ENCODE measurements at places on chromosomes 2 and 18.

GRCh38 chr2:66433945-66434678 lies 813 bp upstream of the MEIS1 start:
- peak; percentile 81 for DNase-seq

DNA sequence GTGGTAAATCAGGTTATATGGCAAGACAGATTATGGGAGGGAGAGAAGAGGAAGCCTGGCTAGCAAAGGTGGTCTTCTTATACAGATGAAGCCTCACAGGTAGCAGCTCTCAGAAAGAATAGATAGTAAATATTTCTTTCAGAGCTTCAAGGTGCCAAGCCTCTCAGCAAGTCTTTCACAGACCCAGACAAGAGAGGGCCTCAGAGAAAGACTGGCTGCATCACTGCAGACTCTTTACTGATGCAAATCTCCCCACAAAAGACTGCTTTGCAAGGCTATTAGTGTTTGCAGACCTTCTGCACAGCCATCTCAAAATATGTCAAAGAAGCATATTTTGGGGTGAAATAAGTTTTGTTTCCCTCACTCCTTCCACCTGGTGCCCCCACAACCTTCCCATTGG lies 372.4 kb upstream of the RND3 start:
- DNase-seq = no peak

DNA sequence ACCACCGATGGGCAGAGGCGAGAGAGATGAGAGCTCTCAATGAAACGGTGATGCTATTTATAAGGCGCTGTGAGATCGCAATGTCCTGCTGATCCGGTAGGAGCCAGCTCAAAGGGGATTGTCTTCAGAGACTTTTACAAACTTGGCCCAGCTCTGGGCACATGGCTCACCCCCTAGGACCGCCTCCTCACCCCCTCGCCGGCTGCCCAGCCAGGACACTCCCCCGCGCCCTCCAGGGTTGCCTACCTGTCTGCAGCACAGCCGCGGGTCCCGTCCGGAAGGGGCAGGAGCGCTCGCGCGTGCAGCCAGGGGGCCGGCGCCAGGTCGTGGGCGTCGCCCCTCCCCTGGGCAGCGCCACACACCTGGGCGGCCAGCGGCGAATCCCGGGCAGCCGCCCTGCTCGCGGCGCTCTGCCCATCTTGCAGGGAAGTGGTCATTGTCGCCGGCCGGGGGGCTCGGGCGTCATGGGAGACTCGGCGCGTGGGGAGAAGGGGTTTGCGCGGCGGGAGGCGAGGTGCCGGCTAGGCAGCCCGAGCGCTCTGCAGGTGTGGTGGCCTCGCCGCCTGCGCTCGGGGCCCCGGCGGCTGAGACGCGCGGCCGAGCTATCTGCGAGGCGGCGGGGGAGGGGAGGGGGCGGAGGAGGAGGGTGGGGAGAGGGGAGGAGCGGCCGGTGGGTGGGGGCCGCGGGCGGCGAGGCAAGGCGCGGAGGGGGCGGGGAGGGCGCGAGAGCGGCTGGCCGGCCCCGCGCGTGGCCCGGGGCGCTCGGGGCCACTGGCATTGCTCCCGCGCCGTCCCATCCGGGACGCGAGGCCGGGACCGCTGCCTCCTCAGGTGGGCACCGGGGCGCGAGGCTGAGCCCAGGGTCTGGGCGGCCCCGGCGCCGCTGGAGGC lies at the start of gene GRB14:
Gene GRB14, minus strand, starts transcription at position 610 of the 891 bp plus-strand sequence. Its CDS starts 173 bp downstream, at position 437.
- no peak for DNase-seq

DNA sequence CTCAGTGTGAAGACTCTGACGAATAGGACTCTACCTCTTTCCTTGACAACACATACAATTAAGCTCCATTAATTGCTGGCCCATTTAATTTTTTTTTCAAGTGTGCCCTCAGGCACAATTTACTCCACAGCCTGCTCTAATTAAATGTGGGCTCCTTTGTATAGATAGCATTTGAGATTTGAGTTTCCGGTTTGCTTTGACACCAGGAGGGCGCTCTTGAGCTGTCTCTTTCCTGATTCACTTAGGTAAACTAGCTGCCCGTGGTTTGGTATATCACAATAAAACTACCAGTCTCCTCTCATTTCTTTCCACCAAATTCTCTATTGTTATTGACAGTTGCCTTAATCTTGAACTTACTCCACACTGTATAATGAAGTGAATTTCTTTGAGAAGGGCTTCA lies 666.0 kb downstream of the DSC3 start:
- no peak for DNase-seq

DNA sequence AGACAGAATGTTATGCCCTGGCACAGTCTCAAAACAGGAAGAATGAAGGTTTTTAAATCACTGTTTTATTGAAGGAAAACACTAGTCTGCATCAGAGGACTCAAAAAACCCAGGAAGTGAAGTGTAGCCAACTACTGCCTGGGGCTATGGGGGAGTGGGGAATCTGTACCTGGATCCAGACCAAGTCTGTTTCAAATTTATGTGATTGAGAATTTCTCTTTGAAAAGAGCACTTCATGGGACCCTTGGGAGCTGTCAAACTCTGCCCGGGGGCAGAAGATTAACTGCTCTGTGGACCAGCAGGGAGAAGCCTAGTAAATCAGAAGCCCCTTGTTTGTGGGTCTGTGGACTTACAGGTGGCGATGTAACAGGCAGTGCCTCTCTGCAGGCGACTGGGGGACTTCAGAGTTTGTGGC lies 45.3 kb upstream of the TANC1 start:
- DNase-seq = no peak

- DNase-seq = no peak
Measured at GRCh38 chr2:195482010-195482409, 175.0 kb upstream of the SLC39A10 start.

DNA sequence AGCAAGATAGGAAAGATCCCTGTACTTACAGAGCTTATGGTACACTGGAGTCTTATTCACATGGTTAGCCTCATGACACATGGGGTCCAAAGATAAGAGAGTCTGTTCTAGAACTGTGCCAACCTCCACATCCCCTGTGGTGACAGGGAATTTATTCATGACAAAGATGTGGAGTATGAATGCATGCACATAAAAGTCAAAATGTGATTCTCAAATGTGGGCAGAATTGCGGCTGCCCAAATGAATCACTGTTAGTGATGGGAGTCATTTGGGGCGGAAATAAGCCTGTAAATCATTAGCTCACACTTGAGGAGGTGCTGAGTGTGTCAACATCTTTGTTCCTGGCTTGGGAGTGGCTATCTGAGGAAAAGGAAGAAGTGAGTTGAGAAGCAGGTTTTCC lies 560.6 kb downstream of the SLC4A3 start:
- DNase-seq = no peak

DNA sequence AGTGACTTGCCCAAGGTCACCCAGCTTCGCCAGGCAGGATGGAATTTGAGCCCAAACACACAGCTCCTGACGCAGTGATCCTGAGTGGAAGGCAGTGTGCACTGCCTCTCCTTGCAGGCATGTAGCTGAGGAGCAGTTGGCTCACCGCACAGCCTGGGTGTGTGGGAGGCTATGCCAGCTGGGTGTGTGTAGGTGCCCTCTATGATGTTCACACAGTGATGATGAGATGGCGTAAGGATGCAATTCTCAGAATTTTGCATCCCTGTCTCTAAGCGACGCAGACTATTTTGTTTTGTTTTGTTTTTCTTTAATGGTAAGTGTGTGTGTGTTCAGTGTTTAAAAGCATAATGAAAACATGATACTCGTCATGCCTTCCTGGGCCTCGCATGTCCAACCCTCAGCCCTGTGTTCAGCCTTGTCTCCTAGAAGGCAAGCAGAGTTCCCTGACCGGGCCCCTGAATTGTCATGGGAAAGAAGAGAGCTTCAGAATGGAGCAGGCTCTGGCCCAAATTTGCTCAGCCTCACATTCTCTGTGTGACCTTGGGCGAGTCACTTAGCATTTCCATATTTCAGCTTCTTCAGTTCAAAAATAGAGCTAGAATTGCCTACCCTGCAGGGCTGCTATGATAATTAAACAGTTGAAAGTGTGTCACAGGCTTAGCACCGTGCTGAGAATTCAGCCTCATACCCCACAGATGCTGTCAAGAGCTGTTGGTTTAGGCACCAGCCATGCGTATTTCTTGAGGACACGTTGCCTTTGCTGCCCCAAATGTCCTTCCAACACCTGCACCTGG lies 603.6 kb upstream of the RAB6C start:
- DNase-seq = no peak

DNA sequence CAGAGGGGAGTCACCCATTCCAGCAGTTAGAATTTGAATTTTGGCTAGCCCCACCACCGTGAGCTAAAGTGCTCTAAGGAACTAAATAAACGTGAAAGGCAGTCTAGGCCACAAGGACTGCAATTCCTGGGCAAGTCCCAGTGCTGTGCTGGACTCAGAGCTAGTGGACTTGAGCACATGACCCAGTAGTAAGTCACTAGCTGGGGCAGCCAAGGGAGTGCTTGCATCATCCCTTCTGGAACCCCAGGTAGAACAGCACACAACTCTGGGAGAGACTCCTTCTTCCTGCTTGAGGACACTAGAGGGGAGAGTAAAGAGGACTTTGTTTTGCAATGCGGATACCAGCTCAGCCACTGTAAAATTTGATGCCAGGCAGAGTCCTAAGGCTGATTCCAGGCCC lies 672.2 kb downstream of the CPS1 start:
- DNase-seq = no peak

DNA sequence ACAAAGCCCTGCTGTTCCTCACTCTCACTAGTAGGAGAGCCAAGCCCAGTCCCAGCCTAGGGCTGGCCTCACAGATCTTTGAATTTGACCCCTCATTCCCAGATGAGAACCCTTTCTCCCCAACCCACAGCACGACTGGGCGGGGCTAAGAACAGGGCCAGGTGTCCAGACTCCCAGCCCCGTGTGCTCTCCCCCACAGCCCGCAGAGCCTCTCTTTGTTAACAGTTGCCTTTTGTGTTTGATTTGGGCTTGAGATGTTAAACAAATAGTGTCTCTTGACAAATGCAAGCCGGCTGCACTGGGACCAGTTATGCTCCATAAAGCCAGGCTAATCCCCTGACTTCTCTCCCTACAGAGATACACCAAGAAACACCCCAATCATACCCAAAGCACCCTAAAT lies 4.7 kb upstream of the KCNK3 start:
- DNase-seq = no peak

- no peak for DNase-seq
Measured at GRCh38 chr2:172204309-172204708, 101.6 kb upstream of the DLX2 start.

DNA sequence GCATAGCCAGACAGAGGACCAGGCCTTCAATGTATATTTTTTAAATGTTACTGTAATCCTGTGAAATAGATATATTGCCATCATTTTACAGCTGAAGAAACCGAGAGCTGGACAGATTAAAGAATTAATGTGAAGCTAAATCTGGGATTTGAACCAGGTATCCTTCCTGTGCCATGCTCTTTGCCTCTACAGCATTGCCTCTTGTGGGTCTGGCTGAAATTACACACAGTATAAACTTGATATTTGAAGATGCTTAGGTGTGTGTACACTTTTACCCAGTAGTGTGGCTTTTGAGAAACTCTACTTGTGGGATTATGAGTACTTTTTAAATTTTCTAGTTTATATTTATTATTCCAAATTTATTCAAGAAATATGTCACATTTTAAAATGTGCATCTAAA lies 264.5 kb downstream of the CNTNAP5 start:
- no peak for DNase-seq

GRCh38 chr2:127193967-127194280 lies 26.2 kb downstream of the CYP27C1 start:
- no peak for DNase-seq

DNA sequence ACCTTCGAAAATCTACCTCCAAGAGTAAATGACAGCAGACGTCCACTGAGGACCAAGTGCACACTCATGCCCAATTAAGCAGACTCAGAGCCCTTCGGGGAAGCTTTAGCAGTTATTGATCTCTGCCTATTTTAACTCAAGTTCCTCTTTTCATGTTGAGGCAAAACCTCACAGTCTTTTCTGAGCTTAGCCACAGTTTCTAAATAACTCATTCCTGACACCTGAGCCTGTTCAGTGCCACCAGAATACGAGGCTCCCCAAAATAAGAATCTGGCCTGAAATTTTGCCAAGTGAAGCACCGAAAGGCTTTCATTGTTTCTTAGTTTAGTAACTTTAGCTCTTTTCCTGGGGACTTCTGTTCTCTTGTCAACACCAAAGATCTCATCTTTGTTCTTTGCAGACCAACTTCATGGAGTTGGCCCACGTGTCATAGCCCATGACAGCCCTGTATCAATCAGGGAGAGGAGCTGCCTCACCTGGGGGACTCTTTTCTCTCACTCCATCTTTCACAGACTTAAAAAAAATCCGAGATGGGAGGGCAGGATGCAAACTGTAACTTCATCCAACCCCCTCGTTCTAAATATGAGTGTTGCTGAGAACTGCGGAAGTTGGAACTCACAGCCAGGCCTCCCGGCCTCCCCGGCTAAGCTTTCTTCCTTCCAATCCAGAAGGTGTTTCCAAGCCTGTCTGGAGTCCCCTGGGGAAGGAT lies 22.2 kb downstream of the INPP5D start:
- DNase-seq = no peak

- DNase-seq = no peak
Measured at GRCh38 chr2:231910771-231911170, 15.4 kb downstream of the NPPC start.

- no peak for DNase-seq
Measured at GRCh38 chr2:61210332-61210981, 48.5 kb downstream of the C2orf74 start.

- no peak for DNase-seq
Measured at GRCh38 chr18:32349728-32350395, 120.8 kb downstream of the GAREM1 start.

- DNase-seq = peak; percentile 85
Measured at GRCh38 chr2:152200565-152201465, 25.3 kb upstream of the STAM2 start.

DNA sequence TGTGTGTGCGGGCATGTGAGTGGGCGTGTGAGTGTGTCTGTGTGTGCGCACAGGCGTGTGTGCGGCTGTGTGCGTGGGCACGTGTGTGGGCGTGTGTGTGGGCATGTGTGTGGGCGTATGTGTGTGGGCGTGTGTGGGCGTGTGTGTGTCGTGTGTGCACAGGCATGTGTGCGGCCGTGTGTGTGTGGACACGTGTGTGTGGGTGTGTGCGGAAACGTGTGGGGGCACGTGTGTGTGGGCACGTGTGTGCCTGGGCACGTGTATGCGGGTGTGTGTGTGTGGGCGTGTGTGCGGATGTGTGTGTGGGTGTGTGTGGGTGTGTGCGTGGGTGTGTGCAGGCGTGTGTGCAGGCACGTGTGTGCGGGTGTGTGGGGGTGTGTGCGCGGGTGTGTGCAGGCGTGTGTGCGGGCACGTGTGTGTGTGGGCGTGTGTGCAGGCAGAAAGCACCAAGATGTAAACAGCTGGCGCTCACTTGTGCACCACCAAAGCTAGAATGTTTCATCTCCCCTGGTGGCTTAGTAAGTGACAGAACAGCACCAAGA lies 31.2 kb upstream of the ALKAL2 start:
- no peak for DNase-seq

GRCh38 chr2:19543663-19544383 lies 185.4 kb upstream of the OSR1 start:
- DNase-seq = no peak

GRCh38 chr2:234951664-234952269 lies at the start of gene SH3BP4:
Gene SH3BP4 (plus strand): TSS chr2:234952017. CDS start chr2:235035003, 82,986 bp downstream.
- DNase-seq = peak; percentile 90

- DNase-seq = no peak
Measured at GRCh38 chr2:221518201-221518934, 53.7 kb downstream of the EPHA4 start.

- DNase-seq = no peak
Measured at GRCh38 chr2:224982910-224983711, 59.2 kb downstream of the DOCK10 start.

GRCh38 chr2:45401431-45401922 lies 209.6 kb downstream of the SRBD1 start:
- no peak for DNase-seq

- no peak for DNase-seq
Measured at GRCh38 chr2:11379558-11379957, 35.1 kb upstream of the ROCK2 start.

GRCh38 chr2:67476809-67477790 lies 80.0 kb downstream of the ETAA1 start:
- no peak for DNase-seq

All from cardiac septum (tissue), 1 donor.